HFFc6 (cell line): ENCODE measurements at places on chromosomes 1 and 21. TPM values are rescaled to one million over a fixed set of nuclear protein-coding genes. Genes with fewer than 3 reads are reported as not detected.

- no peak for DNase-seq
These were observed 63.2 kb upstream of the EFHD2 start for GRCh38 chr1:15346346-15347030.

The CD58 gene
- 6.8 to 9.0 TPM (median 8.5 TPM) in 3 replicates for total RNA-seq

- no peak for DNase-seq
These were observed 105.5 kb upstream of the CACYBP start for GRCh38 chr1:174894117-174894762.

DNA sequence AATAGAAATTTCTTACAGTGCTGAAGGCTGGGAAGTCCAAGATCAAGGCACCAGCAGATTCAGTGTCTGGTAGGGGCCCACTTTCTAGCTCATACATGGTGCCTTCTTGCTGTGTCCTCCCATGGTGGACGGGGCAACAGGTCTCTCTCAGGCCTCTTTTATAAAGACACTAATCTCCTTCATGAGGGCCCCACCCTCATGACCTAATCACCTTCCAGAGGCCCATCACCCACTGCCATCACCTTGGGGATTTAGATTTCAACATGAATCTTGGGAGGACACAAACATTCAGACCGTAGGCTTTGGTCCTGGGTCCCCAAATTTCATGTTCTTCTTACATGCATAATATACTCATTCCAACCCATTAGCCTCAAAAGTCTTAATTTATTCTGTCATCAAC is 71.5 kb downstream of the PGM1 start:
- no peak for DNase-seq

DNA sequence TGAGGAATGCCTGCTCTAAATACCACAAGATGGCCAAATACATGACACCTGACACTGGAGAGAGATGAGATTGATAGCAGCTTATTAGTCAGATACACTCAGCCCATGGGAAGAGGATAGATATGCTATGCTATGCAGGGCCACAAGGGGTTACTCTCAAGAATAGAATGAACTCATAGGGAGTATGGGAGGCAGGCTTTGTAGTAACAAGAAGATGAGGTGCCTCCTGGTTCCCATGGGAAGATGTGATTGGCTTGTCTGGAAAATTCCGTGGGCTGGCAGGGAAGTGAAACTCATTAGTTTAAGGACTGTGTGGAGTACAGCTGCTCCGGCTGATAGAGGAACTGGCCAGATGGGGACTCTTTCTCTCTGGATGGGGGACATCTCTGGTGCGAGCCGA is 16.5 kb downstream of the CCDC30 start:
- DNase-seq = peak; percentile 7

DNA sequence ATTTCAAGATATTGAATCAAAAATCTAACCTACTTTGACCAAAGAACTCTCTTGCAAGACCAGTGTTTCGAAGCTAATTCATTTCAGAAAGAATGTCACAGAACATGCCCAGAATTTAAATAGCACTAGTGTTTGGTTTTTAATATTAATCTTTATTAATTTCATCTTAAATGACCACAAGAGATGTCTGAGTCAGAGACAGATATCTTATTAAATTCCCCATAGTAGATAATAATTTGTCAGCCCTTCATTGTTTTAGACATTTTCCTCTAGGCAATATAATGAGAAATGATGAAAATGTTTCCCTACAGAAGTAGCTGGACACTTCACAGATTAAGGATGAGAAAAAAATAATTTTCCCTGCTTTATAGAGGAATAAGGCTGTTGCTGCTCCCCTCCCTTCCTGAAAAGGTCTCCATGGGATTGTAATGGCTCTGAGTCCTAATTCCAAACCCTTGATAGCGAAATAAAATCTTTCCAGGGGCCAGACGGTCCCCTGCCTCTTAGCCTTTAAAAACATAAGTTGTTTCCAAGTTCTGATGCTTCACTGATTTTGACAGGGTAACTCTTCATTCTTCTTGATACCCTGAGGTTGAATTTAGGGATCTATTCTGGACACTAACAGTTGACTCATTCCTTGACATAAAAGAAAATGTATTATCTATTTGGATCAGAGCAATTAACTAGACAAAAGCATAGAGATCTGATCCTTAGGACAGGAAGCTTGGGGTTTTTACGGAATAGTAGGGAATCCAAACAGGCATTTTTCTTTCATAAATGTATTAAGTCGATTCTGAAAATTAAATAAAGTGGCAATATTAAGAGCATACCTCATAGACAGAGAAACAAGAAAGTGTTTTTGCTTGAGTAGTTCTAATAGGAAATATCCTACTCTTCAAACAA is 820.8 kb downstream of the BRINP3 start:
- DNase-seq = no peak

DNA sequence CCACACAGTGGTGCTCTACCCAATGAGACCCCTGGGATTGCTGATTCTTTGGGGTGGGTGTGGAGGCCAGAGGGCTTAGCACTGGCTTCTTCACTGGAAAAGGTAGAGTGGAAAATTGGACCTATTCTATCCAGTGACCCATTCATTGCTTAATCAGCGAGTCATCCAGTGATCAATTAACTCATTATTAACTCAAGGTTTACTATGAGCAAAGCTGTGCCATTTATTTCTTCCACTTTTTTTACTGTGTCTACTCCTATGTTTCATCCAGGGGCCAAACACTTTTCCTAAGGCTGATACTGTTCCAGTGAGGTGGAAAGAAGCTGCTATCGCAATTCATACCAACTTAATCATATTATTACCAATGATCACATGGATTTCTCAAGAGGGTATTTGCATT is 363.9 kb downstream of the RPS6KC1 start:
- DNase-seq = no peak

The GJB4 gene
- not detected in 3 replicates for total RNA-seq

GRCh38 chr1:27489501-27489972 is 430 bp downstream of the WASF2 start:
- DNase-seq = no peak

The DCDC2B gene
- total RNA-seq = not detected in 3 replicates

DNA sequence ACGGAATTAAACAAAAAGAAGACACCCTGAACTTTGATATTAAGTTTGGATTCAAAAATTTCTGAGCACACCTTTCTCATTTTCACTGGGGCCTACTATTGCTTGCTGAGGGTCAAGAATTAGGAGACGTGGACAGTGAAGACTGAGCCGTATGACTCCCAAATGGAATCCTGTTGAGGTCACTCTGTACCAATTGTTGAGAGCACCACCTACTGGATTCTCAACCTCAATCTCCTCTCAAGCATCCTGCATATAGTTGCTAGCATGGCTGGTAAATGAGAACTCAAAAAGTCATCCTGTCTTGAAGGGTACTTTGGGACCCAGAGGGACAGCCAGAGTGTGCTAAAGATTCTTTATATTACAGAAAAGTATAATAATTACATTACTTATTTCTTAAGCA is 20.2 kb upstream of the MTR start:
- DNase-seq = no peak

The CASQ2 gene
- not detected in 2 replicates for total RNA-seq

DNA sequence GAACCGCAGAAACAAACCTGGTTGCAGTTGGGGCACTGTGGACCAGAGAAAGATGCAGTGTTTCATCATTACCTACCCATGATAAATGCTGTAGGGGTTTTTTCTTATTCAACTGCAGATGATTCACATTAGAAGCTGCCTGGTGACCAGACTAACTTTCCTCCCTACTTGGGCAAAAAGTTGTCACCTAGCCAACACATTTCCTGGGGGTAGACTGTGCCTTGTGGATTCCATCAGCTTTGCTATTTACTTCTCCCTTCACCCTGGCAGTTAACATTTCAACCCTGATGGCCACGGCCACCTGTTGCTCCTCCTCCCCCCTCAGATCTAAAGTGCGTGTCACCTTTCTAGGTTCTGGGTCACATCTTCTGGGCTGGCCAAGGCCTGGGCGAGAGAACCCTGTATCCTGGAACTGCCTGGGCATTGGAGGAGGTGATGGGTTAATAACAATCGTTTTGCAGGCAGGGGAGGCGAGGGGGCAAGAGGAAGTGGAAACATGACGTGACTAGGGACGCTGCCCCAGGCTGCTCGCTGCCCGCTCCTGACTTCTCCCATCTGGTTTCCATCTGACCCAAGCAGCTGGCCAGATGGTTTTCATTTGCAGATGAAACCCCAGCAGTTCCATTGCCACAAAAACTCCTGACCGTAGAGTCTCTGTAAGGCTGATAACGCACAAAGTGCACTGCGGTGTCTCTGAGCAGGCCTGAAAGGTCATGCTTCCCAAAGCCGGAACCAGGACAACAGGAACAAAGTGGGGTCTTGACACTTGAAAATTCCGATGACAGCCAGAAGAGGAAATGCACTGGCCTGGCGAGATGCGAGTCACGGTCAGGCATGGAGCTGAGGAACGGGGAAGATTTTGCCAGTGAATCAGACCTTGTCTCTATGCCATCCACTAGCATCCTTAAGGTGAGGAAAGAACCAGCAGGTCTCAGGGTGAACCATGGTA is 36.6 kb downstream of the CAPZB start:
- peak; percentile 92 for DNase-seq

- no peak for DNase-seq
These were observed 241.0 kb downstream of the FMN2 start for GRCh38 chr1:240332672-240333071.

GRCh38 chr1:19477284-19478249 is 7.8 kb downstream of the CAPZB start:
- no peak for DNase-seq

- DNase-seq = no peak
These were observed 27.5 kb upstream of the TCEA3 start for GRCh38 chr1:23452011-23452411.

GRCh38 chr1:203448521-203449061 is 27.0 kb upstream of the PRELP start:
- no peak for DNase-seq

The OR2T2 gene
- total RNA-seq = not detected in 3 replicates

DNA sequence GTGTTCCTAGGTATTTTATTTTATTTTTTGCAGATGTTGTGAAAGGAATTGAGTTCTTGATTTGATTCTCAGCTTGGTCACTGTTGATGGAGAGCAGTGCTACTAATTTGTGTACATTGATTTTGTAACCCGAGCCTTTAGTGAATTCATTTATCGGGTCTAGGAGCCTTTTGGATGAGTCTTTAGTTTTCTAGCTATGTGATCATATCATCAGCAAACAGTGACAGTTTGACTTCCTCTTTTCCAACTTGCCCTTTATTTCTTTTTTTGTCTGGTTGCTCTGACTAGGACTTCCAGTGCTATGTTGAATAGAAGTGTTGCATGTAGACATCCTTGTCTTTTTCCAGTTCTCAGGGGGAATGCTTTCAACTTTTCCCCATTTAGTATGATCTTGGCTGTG is 138.9 kb downstream of the LHX8 start:
- DNase-seq = no peak

- DNase-seq = no peak
These were observed 30.5 kb downstream of the KRTAP10-1 start for GRCh38 chr21:44509539-44509938.

DNA sequence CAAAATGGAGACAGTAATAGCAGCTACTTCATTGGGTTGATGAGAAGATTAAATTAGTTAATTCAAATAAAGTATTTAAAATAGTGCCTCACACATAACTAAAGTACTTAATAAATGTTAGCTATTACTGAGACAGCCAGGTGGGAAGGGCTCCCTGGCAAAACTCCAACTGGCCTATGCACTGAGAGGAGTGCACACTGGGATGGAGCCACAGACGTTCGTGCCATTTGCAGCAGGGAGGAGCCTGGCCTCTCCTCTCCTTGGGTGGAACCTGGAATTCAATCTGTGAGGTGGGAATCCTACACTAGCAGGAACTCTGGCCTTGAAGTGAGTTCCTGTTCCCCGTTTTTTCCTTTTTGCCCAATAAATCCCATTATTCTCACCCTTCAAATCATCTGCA is 28.1 kb downstream of the SLC5A9 start:
- no peak for DNase-seq

GRCh38 chr1:95503278-95504030 is 269.4 kb downstream of the RWDD3 start:
- DNase-seq = no peak

- no peak for DNase-seq
These were observed 3.3 kb upstream of the SKI start for GRCh38 chr1:2224631-2225428.

The FAM72C gene
- total RNA-seq = 0.68 to 2.9 TPM (median 2.2 TPM) in 3 replicates

GRCh38 chr1:20367116-20367585 is 76.5 kb downstream of the VWA5B1 start:
- peak; percentile 22 for DNase-seq

The S100A8 gene
- not detected in 3 replicates for total RNA-seq

DNA sequence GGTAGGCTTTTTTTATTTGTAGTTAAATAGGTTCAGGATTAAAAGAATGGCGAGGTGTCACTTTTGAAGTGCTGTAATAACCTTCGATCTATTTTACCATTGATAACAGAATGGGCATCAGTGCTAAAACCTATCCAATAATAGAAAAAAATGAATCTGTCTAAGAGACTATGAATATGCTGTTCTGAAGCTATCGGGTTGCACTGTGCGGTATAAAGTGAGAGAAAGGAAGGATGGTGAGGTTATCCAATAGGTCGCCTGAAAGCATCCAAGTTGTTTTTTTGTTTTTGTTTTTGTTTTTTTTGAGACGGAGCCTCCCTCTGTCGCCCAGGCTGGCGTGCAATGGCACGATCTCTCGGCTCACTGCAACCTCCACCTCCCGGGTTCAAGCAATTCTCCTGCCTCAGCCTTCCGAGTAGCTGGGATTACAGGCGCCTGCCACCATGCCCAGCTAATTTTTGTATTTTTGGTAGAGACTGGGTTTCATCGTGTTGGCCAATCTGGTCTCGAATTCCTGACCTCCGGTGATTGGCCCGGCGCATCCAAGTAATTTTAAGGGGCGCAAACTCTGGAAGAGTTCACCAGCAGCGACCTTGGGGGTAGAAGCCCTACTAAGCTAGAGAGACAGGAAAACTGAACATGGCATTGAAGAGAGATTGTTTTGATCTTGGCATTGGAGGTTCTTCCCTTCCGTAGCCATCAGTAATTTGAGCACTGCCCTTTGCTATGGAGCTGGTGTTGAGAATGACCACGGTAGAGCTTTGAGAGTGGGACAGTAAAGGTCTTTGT is 8.7 kb upstream of the MDM4 start:
- DNase-seq = peak; percentile 51

DNA sequence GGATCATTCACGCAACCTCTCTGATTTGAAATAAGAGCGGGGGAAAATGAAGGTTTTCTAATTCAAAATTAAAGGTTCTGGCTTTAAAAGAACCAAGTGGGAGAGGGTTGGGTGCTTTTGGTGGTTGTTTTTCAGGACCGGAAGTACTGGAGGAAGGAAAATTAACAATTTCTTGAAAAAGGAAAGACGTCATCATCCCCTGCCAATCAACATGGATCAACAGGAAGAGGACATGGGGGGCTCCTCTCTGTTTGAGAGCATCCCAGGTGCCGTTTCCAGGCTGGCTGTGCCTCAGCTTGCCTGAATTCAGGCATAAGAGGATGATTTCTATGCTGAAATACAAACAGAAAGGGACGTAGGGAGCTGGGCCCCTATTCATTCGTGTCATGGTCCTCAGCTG is 21.6 kb upstream of the NID1 start:
- DNase-seq = no peak

The ACTN2 gene
- not detected in 3 replicates for total RNA-seq

The RNF223 gene
- total RNA-seq = not detected in 3 replicates

- DNase-seq = no peak
These were observed 183.6 kb downstream of the APP start for GRCh38 chr21:25986928-25987327.

GRCh38 chr1:36609241-36610027 is 126.7 kb upstream of the CSF3R start:
- peak; percentile 52 for DNase-seq
